ENCODE measurements at places on chromosomes 2 and 18.

GRCh38 chr2:112646791-112647689 is 1.3 kb downstream of the SLC20A1 start:
- DNase-seq: no peak

DNA sequence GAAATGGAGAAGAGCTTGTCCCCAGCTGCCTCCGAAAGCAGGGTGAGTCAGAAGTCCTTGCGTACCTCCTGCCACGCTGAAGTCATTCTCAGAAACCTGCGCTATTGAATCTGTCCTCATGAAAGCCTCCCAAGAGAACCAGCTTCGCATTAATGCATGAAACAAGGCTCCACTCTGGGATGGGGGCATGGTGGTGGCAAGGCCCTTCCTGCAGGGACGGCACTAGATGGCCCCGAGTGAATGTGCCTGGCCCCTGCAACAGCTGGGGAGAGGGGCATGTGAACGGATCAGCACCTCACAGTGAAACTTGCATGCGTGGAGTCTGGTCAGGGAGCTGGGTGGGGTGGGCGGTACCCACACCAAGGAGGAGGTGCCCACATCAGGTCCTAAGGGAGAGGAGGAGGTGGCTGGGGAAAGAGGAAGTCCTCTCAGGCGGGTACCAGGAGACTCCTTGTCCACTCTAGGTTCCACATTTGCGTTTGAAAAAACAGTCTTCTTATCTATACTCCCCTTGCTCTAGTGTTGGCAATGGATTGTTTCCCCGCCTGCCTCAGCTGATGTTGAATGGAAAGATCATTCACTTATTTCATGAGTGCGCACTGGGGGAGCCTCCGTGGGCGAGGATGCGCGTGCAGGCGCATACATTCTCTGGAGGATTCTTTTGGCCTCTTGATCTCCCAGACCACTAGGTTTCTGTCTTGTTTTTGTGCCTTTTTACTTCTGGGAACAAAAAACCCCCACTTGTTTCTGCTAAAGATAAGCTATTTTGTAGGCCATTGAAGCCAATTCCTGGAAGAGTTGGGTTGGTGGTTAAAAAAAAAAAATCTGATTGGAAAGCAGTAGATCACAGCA is 104.7 kb downstream of the KLHL29 start:
- DNase-seq: no peak

DNA sequence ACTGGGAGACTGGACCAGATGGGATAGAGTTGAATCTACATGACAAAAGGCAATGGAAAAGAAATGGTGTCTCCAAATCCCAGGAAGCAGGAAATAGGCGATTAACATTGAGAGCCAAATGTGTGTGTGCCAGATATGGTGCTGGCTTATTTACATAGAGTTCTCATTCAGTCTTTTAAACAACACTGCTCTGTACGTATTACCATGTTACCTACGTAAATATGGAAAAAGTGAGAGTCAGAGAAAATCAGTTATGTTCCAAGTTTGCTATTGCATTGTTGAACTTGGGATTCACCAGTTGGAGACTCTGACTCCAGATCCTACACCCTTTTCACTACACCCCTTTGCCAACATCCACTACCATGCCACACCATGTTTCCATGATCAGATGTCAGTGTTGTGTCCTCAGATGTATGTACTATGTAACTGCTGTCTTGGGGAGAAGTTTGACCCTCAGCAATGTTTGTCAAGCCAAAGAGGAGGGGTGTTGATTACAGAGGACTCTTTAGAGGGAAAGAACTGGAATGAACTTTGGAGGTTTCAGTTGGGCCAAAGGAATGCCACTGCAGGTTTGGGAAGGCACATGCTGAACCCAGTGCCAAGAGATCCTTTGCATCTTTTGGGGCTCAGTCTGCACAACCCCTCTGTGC is 19.6 kb upstream of the GREB1 start:
- no peak for DNase-seq

DNA sequence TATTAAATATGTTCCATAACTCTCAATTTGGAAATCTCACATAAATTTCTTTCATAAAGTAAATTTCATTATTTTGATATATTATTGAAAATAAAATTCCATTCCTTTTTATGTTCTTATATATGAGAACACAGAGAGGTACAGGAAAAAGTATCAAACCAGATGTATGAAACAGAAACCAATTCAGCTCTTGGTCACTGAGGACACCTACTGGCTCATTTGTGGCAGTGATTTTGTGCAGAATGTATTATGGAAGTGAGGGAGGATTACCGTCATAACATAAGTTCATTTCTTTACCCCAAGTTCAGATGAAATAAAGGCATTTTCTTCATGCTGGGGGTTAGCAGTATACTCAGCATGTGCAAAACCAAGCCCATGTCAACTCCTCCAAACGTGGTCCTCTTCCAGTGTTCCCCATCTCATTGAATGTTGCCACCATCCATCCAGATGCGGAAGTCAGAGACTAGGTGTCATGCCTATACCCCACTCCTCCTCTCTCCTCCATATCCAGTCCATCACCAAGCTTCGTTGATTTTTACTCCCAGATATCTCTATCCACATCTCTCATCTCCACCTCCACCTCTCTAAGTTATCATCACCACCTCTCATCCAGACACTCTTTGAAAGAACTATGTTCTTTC is 41.7 kb upstream of the MALL start:
- DNase-seq: peak; percentile 31

GRCh38 chr2:205041472-205042130 is 496.3 kb downstream of the PARD3B start:
- no peak for DNase-seq

DNA sequence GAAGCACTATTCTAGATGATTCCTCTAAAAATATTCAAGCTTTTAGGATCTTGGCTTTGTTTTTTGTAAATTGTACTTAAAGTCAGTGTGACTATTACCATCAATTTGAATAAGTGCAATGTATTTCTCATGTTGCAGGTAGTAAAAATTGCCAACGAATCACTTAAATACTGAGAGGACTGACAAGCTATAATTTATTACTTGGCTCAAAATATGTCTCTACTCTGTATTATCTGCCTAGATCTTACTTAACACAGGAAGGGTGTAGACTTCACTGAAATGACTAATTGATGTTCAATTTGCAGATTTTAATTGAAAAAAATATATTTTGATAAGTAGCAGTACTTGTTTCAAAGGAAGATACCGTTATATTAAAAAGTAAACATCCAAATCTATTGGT is 202.3 kb downstream of the SLC8A1 start:
- no peak for DNase-seq

DNA sequence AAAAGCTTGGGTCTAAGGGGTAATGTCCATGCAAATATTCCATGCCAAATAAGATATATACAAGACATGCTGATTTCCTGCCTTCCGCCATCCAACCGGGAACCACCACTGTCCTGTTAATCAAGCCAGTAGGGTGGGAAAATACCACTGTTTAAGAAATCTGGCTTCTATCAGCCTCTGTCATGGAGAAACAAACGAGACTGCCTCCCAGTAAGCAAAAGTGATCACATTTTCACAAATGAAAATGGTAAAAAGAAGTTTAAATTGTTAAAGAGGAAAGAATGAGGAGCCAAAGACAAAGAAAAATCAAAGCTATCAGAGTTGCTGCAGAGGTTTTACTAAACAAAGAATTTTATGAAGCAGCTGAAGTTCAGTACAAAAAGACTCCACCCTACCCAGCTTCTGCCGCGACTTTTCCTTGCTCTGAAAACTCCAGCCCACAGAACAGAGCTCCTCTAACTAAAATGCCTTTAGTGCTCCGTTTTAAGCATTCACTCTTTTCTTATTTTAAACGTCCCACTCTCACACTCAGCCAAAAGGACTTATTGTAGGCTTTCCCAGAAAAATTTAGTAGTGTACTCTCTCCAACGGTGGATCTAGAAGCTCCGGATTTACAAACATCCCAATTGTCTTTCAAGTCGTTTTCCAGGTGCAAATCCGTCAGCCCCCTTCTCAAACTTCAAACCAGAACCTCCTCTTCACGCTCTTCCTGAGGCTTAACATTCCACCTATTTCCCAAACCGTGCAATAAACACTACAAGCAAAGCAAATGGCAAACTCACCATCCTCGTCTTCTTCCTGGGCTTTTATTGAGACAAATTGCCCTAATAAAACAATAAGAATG is 613 bp downstream of the COL5A2 start:
- no peak for DNase-seq

DNA sequence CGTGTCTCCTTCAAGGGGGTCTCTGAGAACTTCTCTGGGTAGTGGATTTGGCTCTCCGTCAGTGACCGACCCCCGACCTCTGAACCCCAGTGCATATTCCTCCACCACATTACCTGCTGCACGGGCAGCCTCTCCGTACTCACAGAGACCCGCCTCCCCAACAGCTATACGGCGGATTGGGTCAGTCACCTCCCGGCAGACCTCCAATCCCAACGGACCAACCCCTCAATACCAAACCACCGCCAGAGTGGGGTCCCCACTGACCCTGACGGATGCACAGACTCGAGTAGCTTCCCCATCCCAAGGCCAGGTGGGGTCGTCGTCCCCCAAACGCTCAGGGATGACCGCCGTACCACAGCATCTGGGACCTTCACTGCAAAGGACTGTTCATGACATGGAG is 168.2 kb downstream of the PKP4 start:
- no peak for DNase-seq

GRCh38 chr2:68537011-68537410 is 69.6 kb downstream of the APLF start:
- no peak for DNase-seq

DNA sequence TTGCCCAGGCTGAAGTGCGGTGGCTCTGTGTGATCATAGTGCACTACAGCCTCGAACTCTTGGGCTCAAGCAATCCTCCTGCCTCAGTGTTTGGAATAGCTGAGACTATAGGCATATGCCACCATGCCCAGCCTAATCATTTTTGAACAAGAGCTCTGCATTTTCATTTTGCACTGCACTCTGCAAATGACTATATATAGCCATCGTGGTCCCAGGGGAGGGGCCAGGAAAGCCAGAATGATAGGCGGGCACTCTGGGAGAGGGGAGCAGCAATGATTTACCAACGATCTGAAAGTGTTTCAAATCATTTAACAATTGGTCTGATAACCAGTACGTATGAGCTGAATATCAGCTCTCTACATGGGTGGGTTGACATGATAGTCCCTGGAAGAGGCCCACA is 22.3 kb upstream of the ST3GAL5 start:
- DNase-seq: no peak

DNA sequence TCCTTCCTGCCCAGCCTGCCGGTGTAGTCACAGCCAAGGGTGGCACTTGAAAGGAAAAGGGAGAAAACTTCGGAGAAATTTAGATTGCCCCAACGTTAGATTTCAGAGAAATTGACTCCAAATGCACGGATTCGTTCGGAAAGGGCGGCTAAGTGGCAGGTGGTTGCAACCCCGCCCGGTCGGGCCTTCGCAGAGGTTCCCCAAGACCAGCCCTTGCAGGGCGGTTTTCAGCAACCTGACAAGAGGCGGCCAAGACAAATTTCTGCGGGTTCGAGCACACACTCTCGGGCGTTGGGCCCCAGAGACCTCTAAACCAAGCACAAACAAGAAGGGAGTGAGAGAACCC is 4.8 kb downstream of the ONECUT2 start:
- no peak for DNase-seq

DNA sequence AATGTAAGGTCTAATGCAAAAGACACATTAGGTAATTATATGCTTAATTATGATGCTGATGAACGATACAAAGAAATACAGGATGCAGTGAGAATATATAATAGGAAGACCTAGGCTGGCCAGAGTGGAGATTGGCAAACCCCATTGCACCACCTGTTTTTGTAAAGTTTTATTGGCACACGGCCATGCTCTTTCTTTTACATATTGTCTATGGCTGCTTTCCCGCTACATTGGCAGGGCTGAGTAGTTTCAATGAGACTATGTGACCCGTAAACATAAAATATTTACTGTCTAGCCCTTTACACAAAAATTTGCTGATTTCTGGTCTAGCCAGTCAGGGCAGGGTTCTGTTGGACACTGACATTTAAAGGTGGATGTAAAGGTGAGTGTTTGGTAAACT is 5.4 kb downstream of the SEC11C start:
- DNase-seq: no peak

DNA sequence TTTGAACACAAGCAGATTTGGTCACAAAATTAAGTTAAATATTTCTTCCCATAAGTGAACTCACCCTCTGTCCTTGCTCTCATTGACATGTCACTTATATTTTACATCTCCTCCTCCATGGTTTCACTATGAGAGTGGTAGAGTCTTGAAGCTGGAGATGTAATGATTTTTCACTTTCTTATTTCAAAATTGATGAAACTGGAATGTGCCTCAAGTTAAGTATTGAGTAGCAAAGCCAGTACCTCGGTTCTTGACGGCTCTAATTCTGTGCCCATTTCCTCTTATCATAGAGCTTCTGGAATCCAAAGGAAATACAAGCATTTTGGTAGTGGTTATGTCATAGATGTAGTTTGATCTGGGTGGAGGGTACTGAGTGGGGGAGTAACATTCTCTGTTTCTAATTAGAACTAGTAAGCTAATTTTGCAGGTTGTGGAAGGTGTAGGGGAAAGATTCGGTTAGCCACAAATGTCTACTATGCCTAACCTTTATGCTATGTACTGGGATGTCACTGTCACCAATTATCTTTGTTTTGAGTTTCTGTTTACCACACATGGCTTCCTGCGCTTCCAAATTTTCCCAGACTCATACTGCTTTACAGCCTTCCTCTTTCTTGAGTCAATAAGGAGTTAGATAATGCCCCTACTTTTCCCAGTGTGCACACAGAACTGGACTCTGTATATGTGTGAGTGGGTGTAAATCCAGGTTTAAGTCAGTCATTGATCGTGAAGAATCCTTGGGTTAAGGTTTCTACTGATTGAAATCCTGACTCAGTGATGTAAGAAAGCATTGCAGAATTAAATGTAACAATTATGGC is 96.8 kb downstream of the DIS3L2 start:
- no peak for DNase-seq

DNA sequence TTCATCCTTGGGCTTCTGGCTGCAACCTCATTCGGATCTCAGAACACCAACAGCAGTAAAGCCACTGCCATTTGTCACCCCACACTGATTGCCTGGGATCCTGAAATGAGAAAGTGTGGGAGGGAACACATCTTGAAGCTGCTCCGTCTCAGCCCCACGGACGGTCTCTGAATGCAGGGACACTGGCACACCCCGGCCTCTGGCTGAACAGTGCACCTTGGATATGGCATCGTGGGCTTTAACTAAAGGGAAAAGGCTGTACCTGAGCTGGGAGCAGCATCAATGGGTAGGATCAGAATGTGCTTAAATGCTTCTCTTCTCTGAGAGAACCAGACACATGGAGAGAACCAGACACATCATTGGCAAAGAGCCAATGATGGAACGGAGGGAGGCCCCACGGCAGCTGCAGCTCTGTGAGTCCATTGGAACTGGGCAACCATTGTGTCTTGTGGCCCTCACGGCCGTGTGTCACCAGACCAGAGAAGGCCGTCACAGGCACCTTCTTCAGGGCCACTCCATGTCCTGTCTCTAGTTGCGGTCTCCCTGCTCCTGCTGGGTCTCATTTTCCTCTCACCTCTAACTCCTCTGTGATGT is 193.4 kb upstream of the MYT1L start:
- no peak for DNase-seq

- no peak for DNase-seq
Observed at GRCh38 chr2:236579746-236580315, 10.2 kb downstream of the ACKR3 start.

DNA sequence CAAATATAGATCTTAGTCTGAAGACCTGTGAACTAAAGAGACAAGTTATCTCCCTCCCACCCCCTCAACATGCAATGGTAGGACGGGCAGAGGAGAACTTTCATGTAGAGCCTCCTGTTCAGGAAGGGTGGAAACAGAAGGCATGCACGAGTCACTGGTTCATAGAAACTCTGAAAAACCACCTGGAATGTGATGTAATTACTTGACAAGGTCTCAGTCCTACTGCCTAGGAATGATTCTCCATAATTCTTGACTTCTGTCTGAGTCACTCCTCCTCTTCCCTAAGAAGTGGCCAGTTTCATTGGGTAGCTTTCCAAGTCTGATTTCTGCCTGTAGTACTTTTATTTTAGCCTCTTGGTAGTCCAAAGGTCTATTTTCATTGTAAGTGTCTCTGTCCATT is 277.3 kb downstream of the PTPRM start:
- no peak for DNase-seq

Measured in fibroblast of skin of left biceps (primary cell).